ENCODE measurements at places on chromosomes 5 and 9.
A peak's percentile ranks its signal among the peaks of the same experiment; 100 is the strongest.

- no peak for DNase-seq
These were observed 25.1 kb downstream of the MACROH2A1 start for GRCh38 chr5:135373736-135374515.

DNA sequence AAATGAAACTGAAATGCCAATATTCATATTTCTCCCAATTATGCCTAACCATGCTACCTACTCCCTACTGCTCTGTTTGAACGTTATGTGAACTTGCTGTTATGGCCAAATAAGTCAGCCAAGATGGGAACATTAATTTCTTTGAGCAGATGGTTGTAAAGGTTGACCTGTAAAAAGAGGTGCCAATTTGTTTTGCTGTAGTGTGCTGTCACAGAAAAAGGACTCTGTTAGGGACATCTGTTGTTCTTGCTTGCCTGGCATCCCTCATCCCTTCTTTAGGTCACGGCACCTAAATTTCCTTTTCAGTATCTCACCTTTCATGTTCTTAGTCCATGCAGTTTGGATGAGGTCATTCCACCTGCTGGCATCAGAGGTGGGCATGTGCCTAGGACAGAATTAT, 35.4 kb downstream of the GDNF start:
- DNase-seq: no peak

DNA sequence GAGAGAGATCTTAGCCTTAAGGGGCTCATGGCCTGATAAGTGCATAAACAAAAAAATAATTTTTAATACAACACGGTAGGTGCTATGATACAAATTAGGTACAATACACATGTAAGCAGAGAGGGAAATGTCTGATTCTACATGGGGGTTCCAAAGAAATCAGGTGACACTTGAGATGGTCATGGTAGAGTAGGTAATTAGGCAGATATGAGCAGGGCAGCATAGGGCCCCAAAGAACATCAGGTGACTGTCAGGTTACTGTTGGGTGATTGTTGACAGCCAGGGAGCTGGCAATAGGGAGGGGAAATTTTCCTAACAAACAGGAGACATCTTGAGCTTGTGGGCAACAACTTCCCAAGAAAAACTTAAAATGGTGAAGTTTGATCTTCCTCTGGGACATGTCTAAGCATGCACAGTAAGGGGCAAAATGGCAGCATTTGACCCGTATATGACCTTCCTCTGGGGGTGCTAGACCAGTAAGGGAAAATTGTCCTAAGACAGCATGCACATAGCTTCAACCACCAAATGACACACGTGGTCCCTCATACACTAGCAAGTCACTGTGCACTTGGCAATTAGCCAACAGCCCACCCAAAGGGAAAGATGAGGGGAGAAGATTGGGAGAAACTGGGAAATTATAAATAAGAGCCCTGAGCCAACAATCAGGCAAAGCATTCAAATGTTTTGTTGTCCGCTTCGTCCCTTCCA, 37.3 kb upstream of the TENT4A start:
- DNase-seq: no peak

GRCh38 chr5:81629986-81630385, 120.9 kb downstream of the SSBP2 start:
- DNase-seq: no peak

GRCh38 chr5:29935371-29935770, 1258.1 kb upstream of the CDH6 start:
- DNase-seq: no peak

- DNase-seq: no peak
These were observed 100.6 kb downstream of the ICE1 start for GRCh38 chr5:5523066-5523505.

- DNase-seq: no peak
These were observed 61.6 kb downstream of the SAXO1 start for GRCh38 chr9:18971404-18971803.

DNA sequence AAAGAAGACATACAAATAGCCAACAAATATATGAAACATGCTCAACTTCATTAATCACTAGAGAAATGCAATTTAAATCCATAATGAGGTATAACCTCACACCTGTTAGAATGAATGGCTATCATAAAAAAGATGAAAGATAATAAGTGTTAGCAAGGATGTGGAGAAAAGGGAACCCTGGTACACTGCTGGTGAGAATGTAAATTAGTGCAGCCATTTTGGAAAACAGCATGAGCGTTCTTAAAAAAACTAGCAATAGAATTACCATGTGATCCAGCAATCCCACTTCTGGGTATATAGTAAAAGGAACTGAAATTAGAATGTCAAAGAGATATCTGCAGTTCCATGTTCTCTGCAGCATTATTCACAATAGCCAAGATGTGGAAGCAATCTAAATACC, 64.2 kb upstream of the CEP78 start:
- DNase-seq: no peak

GRCh38 chr9:96206156-96206751, 95.7 kb downstream of the HSD17B3 start:
- DNase-seq: no peak

DNA sequence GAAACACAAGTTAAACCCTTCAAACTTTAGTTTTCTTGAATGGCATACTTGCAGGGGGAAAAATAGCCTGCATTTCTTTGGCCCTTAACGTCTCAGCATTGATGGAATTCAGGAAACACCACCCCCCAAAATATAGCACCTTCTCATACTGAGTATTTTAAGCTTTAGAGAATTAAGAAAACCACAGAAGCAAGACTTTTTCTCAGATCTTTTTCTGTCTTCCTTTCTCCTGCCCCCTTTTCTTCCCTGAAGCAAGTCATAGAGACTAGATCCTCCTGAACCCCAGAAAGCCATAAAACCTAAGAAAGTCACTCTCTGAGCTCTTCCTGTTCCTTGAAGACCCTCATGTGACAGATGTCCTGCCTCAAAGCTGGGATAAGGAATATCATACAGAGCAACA, 1069.9 kb downstream of the EFNA5 start:
- no peak for DNase-seq

DNA sequence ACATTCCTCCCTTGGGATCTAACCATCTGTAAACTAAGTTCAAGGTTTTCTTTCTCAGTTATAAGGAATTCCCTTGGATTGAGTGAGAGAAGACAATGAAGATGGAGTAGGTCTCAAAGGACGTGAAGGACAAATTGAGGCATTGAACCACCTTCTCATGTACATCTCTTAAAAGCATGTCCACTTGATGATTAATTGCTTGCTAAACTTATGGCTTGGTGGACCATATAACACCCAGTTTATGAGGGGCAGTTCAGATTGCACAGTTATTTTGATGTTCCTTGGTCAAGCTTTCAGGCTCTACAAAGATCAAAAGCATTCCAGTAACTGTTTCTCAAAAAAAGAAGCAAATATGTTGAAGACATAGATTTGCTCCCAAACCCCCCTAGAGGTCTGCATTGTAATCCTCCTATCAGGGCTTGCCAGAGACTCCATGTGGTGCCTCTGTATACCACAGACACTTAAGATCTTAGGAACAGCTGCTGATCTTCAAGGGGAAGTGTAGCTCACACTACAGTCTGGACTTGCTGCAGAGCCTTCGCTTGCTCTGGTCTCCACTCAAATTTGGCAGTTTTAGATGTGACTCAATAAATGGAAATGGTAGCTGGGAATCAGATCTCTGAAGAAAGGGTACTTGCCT, 56.9 kb upstream of the ALDH1A1 start:
- no peak for DNase-seq

- DNase-seq: no peak
These were observed 19.2 kb downstream of the ANKHD1 start for GRCh38 chr5:140420665-140421361.

- DNase-seq: no peak
These were observed 230.1 kb downstream of the CAAP1 start for GRCh38 chr9:26662476-26662875.

DNA sequence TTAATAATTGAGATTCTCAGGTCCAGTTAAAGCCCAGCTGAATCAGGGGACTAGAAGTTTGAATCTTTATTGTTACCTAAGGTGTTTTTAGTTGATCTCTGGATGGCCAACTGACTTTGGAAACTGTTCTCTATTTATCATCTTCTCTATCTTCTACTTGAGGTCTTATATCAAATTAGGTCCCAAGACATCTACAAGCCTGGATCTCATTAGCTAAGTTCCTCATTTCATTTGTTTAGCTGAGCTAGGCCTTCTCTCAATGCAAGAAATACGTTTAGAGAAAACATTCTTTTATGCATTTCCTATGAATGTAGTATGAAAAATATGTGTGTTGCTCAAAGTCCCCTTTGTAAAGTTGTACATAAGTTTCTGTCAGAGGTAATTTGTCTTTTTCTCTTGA, 196.6 kb downstream of the PTTG1 start:
- DNase-seq: no peak

GRCh38 chr9:109604781-109605180, 106.7 kb upstream of the PTPN3 start:
- peak; percentile 23 for DNase-seq

GRCh38 chr5:170809551-170809950, 26.0 kb downstream of the GABRP start:
- peak; percentile 44 for DNase-seq

DNA sequence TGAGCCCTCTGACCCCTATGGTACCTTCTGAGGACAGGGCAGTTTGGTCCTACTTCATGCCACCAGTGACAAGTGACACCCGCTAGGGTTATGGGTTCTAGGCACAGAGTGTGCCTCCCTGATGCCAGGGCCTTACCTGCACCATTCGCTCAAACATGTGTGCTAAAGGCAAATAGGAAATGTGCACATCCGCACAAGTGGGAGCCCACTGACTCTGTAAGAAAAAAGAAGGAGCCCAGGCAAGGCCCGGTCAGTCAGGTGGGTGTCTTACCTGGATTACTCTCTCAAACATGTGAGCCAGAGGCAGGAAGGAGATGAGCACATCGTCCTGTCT, 29.1 kb upstream of the MEIKIN start:
- DNase-seq: no peak

DNA sequence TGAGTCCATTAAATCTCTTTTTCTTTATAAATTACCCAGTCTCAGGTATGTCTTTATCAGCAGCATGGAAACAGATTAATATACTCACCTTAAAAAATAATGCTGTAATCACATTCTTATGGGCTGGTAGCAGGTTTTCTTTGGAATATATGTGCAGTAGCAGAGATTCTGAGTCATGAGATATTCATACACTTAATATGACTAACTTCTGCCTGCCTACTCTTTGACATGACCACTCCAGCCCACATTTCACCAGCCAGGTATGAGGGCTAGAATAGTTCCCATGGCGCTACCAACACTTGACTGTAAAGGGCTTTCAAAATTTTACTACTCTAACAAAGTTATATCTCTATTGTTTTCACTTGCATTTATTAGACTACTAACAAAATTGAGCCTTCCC, 74.1 kb upstream of the GHR start:
- no peak for DNase-seq

DNA sequence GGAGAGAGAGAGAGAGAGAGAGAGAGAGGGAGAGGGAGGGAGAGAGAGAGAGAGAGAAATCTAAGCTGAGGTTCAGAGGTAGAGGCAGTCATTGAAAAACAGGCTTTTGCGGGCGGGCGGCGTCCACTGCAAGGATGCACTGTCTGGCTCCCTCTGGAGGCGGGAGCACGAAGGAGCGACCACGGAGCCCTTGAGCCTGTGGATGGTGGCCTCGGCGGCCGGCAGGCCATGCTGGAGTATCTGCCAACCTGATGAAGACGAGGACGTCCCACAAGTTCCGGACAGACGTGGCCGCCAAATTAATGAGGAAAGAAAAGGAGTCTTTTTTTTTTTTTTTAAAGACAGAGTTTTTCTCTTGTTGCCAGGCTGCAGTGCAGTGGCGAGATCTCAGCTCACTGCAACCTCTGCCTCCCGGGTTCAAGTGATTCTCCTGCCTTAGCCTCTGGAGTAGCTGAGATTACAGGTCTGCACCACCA, 2.2 kb upstream of the CCDC125 start:
- DNase-seq: peak; percentile 83

DNA sequence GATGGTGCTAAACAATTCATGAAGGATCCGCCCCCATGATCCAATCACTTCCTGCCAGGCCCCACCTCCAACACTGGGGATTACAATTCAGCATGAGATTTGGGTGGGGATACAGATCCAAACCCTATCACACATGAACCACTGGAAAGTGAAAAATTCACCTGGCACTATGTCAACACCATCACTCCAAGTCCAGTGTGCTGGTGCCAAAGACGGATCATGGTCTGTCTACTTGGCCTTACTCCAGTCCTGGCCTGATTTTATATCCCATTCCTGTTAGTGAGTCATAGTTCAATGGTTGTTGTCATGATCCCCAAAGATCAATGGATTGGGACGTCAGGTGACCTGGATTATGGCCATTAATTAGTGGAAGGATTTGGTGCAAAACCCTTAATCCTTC, 147.4 kb upstream of the RPS23 start:
- no peak for DNase-seq

DNA sequence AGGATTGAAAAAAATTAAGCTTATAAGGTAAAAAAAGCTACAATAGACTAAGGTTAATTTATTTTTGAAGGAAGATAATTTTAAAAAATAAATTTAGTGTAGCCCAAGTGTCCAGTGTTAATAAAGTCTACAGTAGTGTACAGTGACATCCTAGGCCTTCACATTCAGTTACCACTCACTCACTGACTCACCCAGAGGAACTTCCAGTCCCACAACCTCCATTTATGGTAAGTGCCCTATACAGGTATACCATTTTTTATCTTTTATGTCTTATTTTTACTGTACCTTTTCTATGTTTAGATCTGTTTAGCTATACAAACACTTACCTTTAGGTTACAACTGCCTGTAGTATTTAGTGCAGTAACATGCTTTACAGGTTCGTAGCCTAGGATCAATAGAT, 79.8 kb upstream of the ZNF462 start:
- DNase-seq: no peak

DNA sequence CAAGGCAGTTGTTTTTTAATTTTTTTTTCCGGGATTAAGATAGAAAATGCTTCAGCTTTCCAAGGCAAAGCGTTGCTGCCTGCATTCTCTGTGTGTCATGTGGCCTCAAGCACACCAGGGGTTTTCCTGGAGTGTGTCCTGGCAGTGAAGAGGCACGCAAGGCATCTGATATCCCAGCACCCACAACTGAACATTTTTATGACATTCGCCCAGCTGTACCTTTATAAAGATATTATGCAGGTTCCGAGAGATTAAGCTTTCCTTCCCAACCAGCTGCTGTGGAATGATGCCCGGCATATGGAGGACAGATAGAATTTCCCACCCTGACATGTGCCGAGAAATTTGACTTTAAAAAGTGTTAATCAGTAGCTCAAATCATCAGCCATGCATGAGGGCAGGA, 205.6 kb downstream of the GADD45G start:
- peak; percentile 32 for DNase-seq

- no peak for DNase-seq
These were observed 68.7 kb upstream of the RAD23B start for GRCh38 chr9:107214381-107214780.

DNA sequence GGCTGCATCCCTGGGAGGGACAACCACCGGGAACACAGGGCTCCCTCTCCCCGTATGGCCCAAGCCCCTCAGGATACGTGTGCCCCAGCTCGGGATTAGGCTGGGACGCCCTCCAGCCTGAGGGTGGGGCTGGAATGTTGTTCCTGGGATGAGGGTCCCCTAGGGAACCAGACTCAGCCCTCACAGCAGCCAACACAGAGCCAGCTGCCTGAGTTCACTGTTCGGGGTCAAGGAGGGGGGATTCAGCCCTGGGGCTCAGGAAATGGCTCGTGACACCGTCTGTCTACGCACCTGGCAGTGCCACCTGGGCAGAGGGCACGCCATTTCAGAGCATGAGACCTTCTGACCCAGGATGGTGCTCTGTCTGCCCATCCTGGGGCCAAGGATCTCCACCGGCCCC, 8.9 kb downstream of the RNF44 start:
- DNase-seq: no peak

Measured in eye (tissue), 1 donor.